ENCODE measurements at places on chromosomes 2 and 18.
A peak's percentile ranks its signal among the peaks of the same experiment; 100 is the strongest.

- no peak for DNase-seq
Measured at GRCh38 chr2:19462256-19462645, 103.8 kb upstream of the OSR1 start.

DNA sequence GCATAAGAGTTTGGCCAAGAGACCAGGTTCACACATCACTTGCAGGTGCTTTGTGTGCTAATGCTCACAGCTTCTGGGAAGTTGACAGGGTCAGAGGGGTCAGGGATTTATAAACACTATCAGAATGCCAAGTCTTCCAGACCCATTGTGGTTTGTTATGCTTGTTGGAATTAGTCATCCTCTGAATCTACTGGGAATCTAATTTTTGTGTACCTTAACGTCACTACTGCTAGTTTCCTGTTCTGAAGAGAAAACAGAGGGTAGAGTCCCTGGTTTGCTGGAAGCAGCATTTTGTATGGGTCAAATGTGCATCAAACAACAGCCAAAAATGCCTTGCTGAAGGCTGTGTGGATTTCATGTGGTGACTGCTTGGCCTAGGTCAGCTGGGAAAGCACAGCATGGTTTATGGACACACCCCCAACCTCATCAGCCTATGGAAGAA, 33.3 kb downstream of the ANTXR1 start:
- peak; percentile 74 for DNase-seq

GRCh38 chr2:135664623-135665068, 77.0 kb upstream of the UBXN4 start:
- no peak for DNase-seq

GRCh38 chr2:78766459-78766858, 259.0 kb upstream of the REG3G start:
- DNase-seq, result no peak

GRCh38 chr2:42827647-42828486, 35.5 kb upstream of the HAAO start:
- peak; percentile 68 for DNase-seq

DNA sequence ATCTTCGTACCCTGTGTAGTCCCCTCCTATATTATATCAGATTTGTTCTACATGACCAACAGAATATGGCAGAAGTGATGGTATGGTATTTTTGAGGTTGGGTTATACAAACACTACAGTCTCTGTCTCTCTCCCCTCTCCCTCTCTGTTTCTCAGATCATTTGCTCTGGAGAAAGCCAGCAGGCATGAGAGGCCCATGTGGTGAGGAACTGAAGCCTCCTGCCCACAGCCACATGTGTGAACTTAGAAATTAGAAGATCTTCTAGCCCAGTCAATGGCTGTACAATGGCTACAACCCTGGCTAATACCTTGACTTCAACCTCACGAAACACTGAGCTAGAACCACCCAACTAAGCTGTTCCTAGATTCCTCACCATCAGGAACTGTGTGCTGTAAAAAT, 250.6 kb downstream of the SMAD2 start:
- DNase-seq, result no peak

DNA sequence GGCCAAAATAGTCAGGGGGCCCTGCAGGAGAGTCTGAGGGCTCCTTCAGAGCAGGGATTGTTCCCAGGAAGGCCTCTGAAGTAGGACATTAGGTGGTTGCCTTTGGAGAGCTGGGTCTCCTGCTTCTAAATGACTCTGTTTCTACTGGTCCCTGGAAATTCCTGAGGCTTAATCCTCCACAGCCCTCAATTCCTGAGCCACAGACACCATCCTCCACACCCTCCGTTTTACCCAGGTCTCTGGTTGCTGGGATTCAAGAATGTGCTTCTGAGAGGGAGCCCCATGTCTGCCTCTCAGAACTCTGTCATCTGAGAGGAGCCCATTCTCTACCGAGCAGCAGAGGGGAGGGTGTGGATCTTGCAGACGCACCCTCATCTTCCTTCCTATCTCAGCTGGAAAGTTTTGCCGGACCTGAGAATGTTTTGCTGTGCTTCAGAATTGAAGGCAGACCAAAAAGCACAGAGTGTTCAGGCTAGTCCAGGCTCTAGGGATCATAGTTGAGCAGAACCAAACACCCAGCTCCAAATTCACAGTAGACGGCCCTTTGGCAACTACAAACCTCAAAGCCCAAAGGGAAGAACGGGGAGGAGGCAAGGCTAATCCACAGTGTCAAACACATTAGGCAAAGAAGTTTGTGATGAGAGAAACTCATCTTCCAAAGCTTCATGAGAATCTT, 8.1 kb downstream of the VIT start:
- no peak for DNase-seq

GRCh38 chr2:98748292-98749065, 17.5 kb upstream of the MGAT4A start:
- DNase-seq, result no peak

- DNase-seq, result no peak
Measured at GRCh38 chr2:61018318-61018755, 282 bp upstream of the PUS10 start.

DNA sequence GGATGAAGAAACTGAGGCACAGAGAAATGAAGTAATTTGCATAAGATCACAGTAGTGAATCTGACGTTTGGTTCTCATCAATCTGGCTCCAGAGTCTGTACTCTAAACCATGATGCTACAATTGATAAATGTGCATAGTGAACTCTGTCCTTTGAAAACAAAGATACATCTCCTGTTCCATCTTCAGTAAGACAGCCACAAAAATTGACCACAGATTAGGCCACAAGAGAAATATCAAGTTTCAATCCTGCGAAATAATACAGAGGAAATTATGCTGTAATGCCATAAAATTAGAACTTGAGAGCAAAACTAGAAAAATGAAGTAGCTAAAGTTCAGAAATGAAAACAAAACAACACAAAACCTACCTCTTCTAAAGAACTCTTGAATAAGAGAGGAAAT, 28.4 kb downstream of the FAM98A start:
- DNase-seq, result no peak

GRCh38 chr2:67459761-67460160, 62.6 kb downstream of the ETAA1 start:
- DNase-seq, result no peak

DNA sequence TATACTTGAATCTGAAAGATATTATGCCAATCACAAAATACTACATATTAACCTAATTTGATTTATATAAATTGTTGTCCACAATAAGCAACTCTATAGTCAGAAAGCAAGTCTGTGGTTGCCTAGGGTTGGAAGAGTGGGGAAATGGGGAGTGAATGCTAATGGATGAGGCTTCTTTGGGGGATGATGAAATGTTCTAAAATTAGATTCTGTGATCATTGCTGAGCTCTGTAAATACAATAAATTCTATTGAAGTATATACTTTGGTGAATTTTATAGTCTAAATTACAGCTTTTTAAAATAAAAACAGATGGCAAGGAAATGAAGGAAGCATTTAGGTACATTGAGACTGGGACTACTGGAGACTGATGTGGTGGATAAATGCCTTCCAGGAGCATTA, 275.5 kb downstream of the MBD2 start:
- no peak for DNase-seq

- no peak for DNase-seq
Measured at GRCh38 chr2:97745474-97746174, 32.2 kb downstream of the ZAP70 start.

DNA sequence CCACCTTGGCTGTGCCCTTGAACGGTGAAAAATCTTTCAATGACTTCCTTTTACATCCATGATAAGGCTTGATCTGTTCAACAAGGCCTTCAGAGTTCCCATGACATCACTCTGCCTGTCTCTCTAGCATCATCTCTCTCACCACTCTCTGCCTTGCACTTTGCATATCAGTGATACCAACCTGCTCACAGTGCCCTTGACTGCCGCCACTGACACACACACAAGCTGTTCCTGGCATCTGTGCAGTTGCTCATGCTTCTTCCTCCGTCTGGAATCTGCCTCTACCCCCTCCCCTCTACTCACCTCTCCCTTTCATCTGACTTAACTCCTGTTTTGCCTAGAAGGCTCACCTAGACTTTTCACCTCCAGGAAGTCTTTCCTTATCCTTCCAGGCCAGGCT, 79.1 kb upstream of the SEC11C start:
- DNase-seq, result no peak

GRCh38 chr2:45699032-45699658, 47.7 kb downstream of the PRKCE start:
- peak; percentile 68 for DNase-seq

GRCh38 chr2:128320906-128321771, 2.5 kb upstream of the HS6ST1 start:
- DNase-seq, result no peak

- no peak for DNase-seq
Measured at GRCh38 chr2:142796588-142796987, 80.9 kb upstream of the KYNU start.

- DNase-seq, result no peak
Measured at GRCh38 chr2:191860760-191861466, 14.0 kb upstream of the CAVIN2 start.

DNA sequence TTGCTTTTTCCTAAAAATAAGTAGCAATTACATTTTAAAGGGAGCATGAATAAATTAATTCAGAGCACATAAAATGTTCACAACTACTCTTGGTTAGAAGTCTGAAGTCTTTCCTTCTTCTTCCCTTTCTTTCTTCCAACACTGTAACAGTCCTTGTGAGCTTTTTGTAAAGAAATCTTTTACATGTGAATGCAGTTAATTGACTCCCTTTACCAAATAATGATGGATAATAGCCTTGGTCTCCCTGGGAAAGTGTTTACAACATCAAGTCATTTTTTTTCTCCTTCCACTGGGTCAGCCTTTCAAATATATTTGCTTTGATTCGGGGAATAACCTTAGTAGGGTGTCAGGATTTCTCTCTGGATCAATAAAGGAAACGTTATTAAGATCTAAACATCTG, 39.1 kb downstream of the CALCRL start:
- no peak for DNase-seq

DNA sequence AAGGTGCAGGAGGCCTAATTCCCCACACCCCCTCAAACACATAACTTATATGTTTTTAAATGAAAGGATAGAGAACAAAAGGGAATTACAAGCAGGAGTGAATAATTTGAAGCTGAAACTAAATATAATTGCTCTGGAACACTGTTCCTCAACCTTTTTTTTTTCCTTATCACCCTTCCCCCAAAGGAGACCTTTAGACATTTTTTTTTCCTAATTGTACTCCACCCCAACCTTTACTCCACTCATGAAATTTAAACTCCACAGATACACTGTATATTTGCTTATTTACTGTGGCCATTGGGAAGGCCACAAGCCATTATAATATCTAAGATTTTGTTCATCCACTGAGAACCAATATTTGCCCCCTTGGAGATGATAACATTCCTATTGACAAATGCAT, 45.4 kb upstream of the PELI1 start:
- no peak for DNase-seq

GRCh38 chr2:152046940-152047339, 51.9 kb downstream of the CACNB4 start:
- DNase-seq, result no peak

- no peak for DNase-seq
Measured at GRCh38 chr2:98568161-98568956, 40.0 kb downstream of the COA5 start.

- DNase-seq, result no peak
Measured at GRCh38 chr18:53819174-53819573, 405.3 kb downstream of the MBD2 start.

DNA sequence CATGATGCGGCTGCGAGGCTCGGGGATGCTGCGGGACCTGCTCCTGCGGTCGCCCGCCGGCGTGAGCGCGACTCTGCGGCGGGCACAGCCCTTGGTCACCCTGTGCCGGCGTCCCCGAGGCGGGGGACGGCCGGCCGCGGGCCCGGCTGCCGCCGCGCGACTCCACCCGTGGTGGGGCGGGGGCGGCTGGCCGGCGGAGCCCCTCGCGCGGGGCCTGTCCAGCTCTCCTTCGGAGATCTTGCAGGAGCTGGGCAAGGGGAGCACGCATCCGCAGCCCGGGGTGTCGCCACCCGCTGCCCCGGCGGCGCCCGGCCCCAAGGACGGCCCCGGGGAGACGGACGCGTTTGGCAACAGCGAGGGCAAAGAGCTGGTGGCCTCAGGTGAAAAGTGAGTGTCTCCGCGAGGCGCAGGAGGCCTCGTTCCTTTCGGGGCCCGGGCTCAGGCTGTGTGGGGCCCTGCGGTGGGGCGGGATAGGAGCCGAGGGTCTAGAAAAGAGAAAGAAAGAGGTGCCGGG, 520 bp downstream of the GLS start:
- no peak for DNase-seq

DNA sequence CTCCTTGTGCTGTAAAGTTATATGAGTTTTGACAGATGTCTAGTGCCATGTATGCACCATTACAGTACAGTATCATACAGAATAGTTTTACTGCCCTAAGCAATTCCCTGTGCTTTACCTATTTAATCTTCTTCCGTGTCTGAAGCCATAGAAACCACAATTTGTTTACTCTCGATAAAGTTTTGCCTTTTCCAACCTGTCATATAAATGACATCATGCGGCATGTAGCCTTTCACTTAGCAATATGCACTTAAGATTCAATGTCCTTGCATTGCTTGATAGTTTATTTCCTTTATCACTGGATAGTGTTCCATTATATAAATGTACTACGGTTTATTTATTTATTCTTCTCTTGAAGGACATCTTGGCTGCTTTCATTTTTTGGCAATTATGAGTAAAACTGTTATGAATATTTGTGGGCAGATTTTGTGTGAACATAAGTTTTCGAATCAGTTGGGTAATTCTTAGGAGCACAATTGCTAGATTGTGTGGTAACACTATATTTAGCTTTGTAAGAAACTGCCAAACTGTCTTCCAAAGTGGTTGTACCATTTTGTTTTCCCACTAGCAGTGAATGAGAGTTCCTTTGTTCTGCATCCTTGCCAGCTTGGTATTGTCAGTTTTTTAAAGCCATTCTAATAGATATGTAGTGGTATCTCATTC, 136.8 kb upstream of the MAP3K20 start:
- no peak for DNase-seq

DNA sequence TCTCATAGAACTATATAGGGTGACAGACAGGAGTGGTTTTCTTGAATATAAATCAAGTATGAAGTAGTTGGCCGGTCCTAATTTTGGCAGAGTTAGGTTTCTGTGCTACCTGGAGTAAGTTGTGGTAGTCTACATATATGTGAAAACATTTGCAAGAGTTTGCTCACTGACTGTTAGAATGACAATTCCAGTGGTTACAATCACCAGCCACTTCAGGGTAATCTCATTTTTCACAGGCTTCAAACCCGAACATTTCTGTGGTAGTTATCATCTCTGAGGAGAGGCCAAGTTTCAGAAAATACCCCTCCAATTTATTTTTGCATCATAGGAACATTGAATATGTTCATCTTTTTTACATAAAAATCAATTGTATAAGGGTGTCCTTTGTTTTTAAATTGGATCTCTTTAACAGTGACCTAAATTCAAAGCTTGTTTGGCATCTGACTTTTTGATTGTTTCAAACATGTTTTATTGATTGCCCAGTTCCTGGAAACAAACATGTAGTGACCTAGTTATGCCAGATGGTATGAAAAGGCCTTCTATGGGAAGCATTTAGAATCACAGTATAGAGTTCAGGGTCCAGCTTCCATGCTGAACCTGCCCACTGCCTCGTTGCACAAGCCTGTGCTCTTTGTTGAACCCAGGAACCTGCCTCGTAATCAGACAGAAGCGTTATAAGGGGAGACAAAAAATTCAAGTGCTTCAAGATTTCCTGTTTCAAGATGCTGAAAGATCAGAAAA, 250.6 kb downstream of the LTBP1 start:
- no peak for DNase-seq
